ENCODE measurements at places on chromosomes 1 and 21.

DNA sequence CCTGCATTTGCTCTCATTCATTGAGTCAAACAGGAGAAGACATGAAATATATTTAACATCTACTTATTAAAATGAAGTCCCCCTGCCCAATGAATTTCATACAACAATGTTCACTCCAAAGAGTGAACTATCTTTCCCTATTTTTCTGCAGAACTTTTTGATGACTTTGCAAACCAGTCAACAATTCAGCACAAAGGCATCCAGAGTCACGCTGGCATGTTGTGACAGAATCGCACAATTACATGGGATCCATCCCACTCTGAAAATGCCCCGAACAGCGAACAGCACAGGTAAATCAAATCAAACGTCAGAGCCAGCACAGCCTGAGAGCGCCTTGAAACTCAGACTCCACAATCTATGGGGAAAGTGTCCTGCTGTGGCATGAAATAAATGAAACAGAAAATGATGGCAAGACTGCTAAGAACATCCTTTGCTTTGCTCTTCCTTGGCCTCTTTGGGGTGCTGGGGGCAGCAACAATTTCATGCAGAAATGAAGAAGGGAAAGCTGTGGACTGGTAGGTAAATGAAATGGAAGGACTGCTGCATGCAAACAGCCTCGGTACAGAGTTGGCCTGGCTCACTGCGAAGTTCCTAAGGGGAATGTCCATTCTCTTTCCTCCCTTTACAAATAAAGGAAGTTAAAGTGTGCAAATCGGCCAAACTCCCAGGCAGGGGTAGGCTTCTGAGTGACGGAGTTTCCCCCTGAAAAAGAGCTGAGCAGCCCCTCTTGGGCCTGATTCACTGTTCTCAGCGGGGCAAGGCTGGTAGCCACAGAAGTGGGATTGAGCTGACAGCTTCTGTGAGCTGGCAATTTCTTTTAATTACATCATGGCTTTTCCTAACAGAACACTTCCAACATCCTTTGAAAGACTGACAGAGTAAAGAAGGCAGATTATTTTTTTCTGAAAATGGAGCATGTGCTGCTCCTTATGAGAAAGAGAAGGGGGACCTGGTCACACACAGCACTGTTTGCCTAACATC, at the start of gene DNASE2B:
DNASE2B (plus strand) TSS at position 310 of the 981 bp plus-strand sequence; CDS start at position 391, 81 bp downstream.
- DNase-seq = peak; percentile 45

DNA sequence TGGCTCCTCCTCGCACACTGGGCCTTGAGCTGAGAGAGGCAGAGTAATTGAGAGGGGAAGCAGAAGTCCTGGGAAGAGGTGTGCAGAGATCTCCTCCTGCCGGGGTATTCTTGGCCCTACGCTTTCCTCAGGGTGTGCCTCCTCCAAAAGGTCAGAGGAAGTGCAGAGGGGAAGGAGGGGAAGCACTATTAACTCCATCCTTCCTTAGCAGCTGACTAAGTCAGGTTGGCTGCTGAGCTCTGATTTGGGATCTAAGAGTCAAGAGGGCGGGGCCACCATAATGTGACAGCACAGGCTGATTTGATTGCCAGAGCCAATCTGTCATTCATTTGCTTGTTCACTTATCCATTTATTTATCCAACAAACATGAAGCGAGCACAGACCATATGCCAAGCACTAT, 12.3 kb downstream of the ATP2B4 start:
- no peak for DNase-seq

- DNase-seq = peak; percentile 1
These were observed 10.6 kb upstream of the OR2T33 start for GRCh38 chr1:248288391-248288790.

DNA sequence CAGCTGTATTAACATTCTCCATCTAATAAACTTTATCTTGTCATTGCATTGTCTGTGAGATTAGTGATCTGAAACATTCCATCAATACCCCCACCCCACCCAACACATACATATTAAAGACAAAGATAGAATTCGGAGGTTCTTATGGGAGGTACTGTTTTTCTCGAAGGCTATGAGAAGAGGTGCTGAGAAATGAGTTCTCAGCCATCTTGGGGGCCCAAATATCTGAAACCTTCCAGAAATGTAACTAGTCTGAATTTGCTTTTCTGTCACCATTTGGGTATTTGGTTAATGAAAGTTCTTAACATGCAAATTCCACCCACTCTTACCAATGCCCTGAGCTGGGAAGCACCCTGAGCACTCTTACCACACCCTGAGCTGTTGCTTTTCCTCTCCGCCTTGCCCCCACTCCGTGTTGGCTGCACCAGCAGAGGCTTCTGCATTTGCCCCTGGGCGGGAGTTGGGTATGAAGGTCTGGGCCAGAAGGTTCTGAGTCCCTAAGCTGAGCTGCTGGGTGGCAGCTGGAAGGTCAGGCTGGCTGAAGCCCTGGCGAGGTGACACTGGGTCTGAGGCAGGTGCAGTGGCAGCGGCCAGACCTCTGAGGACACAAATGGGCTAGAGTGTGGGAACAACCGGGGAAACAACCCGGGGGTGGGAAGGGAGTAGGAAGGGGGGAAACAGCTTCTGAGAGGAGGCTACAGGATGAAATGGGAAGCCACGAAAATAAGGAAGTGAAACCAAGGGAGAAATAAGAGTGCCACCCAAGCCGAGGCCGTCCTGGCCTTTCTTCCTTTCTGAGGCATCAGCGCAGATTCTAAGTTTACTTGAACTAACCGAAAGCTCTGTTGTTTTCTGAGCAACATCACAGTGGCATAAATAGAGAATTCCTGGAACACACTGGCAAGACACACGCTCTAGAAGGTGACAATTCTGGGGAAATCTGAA, 26.3 kb upstream of the IER5 start:
- peak; percentile 90 for DNase-seq

DNA sequence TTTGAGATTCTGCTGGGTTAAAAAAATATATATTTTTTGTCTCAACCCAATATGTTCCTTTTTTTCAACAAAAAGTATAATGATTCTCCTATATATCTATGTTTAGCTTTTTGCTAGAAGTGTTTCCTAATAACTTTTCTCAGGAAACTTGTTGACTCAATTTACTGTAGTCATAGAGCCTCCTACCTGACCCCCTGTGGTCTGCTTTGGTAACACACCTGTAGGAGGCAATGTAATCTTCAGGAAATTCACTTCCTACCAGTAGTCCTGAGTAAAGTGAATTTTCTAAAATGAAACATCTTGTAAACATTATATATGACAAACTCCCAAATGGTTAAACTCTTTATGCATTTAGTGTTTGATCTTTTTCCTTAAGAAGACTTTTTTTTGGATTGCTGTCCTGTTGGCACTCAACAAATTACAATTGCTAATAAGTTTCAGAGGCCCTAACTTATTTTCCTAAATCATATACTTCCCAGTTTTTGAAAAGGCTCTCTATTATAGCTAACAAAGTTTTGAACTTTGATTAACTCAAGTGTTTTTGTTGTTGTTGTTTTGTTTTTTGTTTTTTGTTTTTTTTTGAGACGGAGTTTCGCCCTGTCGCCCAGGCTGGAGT, 118.3 kb downstream of the OLFML2B start:
- no peak for DNase-seq

DNA sequence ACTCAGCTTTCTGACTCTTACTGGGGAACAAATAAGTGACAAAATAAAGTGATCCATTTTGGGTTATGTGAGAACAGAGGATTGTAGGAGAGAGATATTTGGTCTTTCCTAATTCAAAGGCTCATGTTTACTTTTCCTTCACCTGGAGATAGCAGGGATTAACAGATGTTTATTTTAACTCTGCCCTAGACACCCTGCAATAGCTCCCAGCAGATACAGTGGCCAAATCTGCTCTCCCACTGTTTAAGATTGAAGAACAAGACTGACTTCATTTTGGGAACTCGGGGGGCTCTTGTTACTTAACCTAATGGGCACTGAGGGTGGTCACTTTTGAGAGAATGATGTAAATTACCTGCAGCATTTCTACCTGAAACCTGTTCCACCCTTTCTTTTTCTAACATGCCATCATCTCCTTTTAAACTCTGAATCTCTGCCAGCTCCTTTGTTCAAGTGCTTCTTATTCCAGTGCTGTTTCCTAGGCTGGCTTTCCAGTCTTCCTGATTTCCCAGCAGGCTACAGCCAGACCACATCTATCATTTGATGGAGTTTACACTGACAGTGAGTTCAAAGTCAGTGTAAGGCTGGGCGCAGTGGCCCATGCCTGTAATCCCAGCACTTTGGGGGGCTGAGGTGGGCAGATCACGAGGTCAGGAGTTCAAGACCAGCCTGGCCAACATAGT, 90.0 kb downstream of the SELENOF start:
- no peak for DNase-seq

GRCh38 chr1:230199034-230199433, 132.0 kb downstream of the GALNT2 start:
- no peak for DNase-seq

GRCh38 chr1:201893431-201893830, 4.7 kb downstream of the SHISA4 start:
- DNase-seq = no peak

- no peak for DNase-seq
These were observed 9.3 kb upstream of the S100A10 start for GRCh38 chr1:152002960-152003359.

All from suppressor macrophage treated with lipopolysaccharide for 1 hour (primary cell).